Spinal cord (tissue), 10 donors: ENCODE measurements at places on chromosomes 6 and 20.

DNA sequence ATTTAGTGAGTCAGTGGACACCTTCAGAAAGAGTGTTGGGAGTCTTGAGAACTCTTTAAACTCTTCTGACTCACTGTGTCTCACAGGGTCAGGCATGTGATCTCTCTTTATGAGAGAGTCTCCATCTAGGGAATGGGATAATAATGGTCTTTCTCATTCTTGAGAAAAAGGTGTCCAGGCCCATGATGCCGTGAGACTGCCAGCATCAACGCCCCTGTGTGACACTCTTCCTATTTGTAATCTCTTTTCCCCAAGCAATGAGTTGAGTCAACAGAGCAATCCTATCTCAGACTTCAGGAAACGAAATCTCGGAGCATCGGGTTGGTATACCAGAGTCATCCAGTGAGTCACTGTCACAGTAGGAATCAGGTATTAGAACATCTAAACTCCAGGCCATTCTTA is 82.3 kb upstream of the BMP2 start:
- no peak for DNase-seq

DNA sequence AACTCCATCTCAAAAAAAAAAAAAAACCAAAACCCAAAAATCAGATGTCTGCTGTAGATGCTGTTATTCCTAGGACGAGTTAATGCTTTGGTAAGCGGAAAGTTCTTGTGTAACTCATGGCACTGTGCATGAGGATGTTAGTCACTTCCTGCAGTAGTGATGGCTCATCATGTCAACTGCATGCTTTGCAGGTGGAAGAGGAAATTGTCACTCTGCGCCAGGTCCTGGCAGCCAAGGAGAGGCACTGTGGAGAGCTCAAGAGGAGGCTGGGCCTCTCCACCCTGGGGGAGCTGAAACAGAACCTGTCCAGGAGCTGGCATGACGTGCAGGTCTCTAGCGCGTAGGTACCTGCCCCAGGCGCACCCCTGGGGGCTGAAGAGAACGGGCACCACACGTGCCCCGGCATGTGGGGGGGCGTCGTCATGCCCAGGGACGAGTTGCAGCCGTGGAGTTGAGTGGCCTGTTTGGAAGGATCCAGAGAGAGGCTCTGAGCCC is 8.5 kb downstream of the TPD52L2 start:
- no peak for DNase-seq

GRCh38 chr6:15276036-15276985 is 30.4 kb downstream of the JARID2 start:
- DNase-seq, result no peak

GRCh38 chr6:9896806-9897205 is 518.1 kb downstream of the TFAP2A start:
- DNase-seq, result no peak

DNA sequence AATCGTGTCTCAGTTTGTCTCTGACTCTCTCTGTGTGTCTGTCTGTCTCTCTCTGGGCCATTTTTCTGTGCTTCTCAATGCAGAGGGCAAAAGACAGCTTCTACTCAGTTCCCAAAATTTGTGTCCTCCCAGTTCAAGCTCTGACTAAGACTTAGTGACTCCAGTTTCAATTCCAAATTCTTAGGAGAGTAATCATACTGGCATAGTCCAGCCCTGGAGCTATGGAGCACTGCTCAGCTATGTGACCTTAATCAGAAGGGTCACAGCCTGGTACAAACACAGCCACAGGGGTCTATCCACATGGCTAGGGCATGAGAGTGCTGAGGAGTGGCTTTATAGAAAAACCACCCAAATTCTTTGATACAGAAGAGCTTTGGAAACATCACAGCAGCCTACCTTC is 91.9 kb downstream of the FOXF2 start:
- DNase-seq, result no peak

GRCh38 chr6:38078671-38079070 is 259.1 kb downstream of the ZFAND3 start:
- DNase-seq, result no peak

- DNase-seq, result no peak
These were observed 25.8 kb downstream of the SERPINB9 start for GRCh38 chr6:2877057-2877882.

DNA sequence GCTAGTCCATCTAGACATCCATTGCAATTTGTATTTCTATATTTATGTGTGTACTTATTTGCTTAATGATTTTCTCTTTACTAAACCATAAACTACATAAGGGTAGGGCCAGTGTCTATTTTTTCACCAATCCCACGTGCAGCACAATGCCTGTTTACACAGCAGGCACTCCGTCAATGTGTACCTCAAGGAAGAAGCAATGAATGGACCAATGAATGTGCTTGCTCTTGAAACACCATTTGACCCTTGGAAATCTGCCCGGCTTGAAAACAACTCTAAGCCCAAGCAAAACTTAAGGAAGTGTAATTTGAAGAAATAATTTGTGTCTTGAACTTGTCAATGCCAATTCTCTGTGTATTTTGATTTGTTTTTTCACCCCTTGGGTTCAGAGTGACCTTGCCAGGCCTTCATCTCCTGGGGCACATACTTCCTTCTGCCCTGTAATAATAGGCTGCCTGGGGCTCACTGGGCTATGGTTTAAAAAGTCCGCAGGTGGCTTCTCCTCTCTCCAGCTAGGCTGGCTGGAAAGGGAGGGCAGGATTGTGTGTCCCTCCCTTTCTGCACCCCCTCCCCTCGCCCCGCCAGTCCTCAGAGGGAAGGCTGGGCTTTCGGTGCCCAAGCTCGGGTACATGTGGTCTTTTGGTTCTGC is 140.8 kb upstream of the ARMC2 start:
- DNase-seq, result peak; percentile 41

GRCh38 chr6:138086573-138087196 is 20.5 kb downstream of the PERP start:
- DNase-seq, result peak; percentile 12

DNA sequence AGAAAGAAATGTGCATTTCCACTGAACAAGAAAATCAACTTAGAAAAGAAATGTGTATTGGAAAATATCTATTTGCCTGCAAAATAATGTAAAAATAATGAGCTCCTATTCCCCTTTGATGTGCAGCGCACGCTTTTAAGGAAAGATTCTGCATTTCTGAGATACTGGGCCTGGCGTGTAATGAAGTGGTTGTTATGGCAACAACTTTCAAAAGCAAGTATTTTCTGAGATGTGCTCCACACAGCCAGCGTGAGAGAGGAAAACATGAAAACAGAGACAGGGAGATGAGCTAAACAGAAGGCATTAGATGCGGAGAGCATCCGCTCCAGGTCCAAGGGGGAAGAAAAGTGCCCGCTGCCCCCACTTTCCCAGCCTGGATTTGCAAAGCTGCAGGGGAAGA is 39.1 kb upstream of the GTSF1L start:
- DNase-seq, result peak; percentile 40

DNA sequence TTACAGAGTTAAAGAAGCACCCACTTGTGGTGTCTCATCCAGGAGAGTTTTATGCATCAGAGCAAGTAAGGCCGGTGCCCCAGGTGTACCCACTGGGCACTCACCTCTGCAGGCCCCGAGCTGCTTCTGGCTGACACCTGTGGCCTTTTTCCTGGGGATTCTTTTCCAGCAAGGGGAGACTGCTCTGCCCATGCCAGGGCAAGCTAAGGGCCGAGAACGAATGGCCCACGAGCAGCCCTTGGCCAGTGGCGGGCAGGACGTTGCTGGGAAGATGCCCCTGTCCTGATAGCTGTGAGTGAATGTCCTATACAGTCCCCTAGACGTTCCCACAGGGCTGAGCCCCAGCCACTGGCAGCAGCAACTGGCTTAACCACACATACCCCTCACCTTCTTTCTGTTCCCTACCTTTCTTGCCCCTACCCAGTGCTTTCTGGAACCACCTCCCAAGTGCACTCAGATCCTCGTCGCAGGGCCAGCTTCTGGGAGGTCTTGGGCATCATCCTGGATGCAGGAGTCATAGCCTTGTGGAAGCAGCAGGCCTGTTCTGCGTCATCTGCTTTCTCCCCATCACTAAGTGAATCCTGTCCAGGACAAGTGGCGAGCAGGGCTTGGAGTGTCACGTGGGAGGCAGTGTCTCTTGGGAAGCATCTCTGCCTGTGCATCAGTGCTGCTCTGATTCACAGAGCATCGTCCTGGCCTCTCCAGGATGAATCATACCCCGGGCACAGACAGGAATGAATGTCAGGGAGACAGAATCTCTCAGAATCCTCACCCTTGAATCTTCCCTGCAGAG is 32.5 kb downstream of the SYNDIG1 start:
- DNase-seq, result no peak

DNA sequence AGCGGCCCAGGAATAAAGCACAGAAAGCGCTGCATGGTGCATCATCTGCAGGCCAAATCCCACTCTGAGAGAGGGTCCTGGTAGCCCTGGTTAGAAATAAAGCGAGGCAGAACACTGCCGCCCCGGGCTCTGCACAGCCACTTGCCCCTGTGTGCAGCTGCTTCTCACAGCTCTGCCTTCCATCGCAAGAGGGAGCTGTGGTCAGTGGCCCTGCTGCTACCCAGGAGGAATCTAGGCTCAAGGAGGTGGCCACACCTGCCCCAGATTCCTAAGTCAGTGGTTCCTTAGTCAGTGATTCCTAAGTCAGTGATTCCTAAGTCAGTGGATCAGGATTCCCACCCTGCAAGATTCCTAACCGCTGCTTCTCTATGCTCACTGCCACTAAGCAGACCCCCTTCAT is 8.8 kb downstream of the CDH4 start:
- no peak for DNase-seq

DNA sequence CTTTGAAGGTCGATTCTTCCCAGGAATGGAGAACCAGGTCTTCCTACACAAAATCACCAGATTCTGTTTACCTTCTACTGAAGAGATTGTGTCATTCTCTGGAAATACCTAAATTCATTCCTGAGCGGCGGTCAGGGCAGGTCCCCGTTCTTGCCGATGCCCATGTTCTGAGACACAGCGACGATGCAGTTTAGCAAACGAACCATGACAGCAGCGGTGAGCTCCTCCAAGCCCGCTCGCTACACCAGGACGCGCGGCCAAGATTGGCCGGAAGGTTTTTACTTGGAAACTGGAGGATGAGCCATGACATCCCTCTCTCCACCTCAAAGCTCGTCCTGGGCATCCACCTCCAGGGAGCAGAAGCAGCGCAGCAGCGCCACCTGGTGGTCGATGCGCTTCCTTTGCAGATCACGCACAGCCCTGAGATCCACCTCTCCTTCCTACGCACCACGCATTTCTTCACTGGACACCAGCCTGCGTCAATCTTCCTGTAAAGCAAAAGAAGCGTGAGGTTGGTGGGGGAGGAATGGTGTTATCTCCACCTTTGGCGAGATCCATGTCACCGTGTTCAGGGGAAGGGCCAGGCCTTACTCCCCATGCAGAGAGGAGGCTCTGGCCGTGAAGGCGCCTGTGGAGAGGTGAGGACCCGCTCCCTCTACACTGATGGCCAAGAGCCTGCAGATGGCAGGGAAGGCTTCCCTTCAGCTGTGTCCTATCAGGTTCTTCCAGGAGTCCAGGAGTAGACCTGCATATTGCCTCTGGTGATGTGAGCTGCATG is 9.9 kb upstream of the HLA-B start:
- peak; percentile 82 for DNase-seq

DNA sequence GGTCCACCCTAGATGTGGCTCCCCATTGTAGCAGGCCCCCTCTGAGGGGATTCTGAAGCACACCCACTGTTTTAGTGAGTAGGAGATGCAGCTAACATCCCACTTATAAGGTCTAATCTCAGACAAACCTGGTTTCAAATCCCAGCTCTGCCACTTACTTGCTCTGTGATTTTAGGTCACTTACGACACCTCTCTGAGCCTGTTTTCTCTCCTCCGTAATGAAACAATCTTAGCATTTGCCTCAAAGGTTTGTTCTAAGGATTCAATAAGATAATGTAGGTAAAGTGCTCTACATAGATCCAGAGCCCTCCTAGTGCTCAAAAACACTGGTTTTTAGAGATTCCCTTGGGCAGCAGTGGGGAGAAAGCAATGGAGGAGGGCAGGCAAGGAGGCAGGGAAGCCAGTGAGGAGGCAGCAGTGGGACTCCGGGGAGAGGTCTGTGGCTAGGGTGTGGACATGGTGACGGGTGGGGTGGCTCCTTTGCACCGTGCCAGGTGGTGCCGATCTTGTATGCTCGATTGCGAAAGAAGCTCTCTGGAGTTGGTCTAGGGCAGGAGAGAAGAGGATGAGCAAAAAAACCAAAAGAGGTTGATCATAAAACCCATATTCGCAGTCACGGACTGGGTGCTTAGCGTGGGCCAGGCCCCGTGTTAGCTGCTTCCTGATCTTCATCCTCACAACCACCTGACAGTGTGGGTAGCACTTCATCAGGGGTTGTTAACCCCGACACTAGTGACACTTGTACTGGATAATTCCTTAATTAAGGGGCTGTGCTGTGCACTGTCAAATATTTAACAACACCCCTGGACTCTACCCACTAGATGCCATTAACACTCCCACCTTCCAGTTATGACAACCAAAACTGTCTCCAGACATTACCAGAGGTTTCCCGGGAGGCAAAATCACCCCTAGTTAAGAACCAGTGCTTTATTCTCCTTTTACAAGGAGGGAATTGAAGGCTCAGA is 16.8 kb upstream of the PTGIS start:
- DNase-seq, result no peak

GRCh38 chr6:108711071-108711470 is 137.2 kb upstream of the ARMC2 start:
- DNase-seq, result no peak

DNA sequence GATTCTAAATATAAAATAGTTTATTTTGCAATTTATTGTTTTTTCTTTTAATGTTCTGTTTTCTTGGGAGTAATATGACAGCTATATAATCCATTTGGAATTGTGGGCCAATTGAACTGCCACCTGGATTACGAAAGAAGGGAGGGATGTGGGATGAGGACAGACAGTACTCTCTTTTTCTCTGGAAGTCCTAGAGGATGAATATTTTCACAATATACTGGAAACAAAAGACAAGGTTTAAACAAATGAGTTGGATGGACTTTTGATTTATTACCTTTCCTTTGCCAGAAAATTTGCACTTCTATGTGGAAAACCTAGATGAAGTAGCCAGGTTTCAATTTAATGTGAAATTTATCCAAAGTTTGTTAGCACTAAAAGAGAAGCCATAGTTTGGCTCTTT is 325.5 kb upstream of the IMPG1 start:
- DNase-seq, result no peak

DNA sequence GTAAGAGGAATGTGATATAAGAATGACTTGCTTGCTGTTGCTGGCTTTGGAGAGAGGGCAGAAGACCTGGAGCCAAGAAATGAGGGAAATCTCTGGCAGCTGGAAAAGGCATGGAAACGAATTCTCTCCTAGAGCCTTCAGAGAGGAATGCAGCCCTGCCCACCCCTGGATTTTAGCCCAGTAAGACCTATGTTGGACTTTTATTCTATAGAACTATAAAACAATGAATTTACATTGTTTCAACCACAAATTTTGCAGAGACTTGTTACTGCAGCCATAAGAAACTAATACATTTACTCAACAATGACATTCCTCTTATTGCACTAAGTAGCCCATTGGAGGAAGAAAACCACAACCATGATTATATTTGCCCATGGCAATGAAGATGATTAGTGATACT is 39.5 kb upstream of the PREP start:
- DNase-seq, result no peak
